ENCODE measurements at places on chromosomes 3 and 15.

GRCh38 chr15:80722811-80723210, 27.7 kb downstream of the ABHD17C start:
- DNase-seq, result no peak

DNA sequence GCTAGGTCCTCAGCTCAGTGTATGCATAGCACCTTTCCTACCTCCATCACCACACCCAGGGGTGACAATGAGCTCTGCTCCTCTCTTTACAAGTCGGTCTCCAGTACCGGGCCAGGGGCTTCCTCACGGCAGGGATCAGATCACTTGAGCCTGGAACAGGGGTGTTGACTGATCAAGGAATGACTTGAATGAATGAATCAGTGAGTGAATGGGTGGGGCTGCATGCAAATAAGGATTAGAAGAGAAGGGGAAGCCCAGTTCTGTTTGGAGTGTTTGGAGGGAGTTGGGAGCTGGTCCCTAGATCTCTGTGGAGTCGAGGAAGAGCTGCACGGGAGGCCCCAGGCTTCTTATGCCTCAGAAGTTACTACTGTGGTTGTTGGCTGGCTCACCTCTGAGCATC, 87.0 kb downstream of the TMEM266 start:
- no peak for DNase-seq

GRCh38 chr3:143978263-143978631, 6.6 kb downstream of the DIPK2A start:
- no peak for DNase-seq

DNA sequence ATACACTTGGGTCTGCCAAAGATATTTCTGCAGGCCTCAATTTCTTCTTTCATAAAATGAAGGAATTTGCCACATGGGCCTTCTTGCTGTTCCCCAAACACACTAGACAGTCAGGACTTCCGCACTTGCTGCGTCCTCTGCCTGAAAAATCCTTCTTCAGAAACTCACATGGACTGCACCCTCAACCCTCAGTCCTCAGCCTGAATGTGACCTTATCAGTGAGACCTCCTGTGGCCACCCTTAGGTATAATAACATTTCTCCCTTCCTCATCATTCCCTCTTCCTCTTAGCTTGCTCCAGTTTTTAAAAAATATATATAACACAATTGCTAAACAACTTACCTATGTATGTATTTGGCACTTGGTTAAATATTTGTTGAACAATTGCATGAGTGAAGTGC, 257.5 kb downstream of the MFSD1 start:
- no peak for DNase-seq

DNA sequence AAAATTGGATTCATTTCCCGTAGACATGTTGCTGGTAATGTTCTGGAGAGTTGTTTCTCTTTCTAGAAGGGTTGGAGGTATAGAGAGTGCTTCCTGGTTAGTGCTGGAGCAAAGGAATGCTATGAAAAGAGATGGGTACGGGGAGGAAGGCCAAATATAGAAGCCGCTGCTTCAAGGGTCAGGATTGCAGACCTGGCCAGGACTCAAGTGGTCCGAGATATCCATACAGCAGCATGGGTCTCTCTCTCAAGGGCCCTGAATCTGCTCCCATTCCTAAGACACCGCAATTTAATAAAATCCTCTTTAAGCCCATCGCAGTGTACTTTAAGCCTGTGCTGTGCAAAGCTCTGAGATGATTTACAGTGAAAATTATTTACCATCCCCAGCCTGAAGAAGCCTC, 287.0 kb downstream of the FAM43A start:
- DNase-seq, result no peak

DNA sequence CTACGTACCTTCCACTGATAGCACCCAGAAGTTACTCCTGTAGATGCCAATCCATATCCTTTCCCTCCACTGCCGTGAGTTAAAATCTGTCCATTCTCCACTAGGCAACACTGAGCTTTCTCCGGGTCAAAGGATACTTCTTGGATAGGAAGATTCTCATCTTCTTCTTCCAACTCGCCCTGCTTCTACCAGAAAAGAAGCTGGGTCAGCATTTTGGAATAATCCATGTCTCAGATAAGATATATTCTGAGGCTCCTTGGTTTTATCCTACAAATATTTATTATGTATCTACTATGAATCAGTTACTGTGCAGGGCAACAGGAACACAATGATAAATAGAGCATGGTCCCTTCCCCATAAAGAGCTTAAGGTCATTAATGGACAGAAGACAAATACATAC, 89.2 kb downstream of the FBXL22 start:
- DNase-seq, result no peak

- DNase-seq, result no peak
Measured at GRCh38 chr3:125019271-125019670, 36.5 kb downstream of the HEG1 start.

All from WERI-Rb-1 (cell line).